ENCODE measurements at places on chromosomes 4 and X.

GRCh38 chr4:168154546-168155277 lies 62.4 kb downstream of the ANXA10 start:
- no peak for DNase-seq

DNA sequence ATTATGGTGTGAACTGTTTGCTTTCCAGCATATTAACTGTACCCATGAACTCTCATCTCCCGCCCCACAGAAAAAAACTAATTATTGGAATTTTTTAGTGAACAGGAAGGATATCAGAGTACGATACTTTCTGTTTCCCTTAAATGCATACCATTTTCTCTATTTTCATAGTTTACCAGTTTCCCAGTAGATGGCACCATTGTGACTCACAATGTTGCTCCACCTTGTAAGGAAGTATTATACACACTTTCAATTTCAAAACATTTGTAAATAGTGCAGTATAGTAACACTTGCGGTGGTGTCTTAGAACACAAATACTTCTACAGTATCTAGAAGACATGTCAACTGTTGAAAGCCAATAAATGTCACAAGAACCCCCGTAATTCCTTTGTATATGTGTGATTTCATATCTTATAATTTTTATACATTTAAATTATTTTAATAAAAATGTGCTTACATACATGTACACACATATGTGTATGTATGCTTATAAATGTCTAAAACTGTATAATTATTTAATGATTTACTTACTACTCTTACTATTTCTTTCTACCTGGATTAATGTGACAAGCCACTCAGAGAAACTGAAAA lies 167.3 kb downstream of the SLIT2 start:
- DNase-seq: no peak

DNA sequence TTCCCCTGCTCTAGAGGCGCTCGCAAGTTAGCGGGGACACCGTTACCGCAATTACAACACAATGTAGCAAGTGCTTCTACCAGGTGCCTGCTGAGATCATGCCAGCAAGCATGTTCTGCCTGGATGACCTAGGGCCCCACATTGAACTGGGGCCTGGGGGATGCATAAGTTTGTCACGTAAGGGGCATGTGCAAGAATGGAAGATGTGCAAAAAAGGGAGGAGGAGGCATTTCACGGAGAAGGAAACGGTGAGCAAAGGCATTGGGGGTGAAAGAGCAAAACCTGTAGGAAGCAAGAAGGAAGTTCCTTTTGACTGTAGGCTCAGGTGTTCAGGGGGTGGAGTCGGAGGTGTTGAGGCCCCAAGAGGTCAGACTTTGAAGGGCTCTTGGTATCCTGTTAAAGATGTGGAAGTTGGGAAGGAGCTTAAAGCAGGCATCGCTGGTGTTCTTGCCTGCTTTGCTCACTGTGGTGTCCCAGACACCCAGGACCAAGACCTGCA lies 602 bp upstream of the SCARB2 start:
- no peak for DNase-seq

DNA sequence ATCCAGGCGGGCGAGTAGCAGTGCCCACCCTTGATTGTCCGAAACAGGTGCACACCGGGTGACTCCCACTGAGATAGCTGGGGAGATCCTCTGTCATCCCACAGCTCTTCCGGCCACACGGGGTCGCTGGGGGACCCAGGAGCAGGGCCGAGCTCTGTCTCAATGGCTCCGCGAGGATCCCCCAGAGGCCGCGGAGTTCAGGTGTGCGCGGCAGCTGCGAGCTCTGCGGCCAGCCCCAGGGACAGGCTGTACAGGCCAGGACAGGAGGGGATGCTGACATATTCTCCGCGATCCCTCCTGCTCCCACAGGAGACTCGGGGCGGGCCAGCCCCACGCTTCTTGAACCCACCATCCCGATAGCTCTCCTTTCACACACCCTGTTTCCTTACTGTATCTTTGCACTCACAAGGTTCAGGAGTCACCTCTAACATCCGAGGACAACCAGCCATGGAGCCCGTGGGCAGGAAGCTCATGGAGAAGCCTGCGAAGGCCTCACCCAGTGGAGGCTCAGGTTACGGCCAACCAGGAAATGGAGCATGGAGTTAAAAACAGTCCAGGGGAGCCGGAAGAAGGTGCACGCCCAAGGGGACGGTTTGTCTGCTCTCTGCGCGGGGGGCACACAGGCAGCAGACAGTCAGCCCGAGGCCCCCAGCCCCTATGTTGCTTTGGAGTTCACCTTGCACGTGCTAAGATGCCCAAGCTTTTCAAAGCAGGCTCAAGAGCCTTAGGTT lies 77.9 kb upstream of the AMELX start:
- no peak for DNase-seq

GRCh38 chr4:47221721-47222120 lies 190.4 kb downstream of the GABRB1 start:
- no peak for DNase-seq

GRCh38 chrX:112687189-112687691 lies 7.5 kb upstream of the LHFPL1 start:
- DNase-seq: no peak

DNA sequence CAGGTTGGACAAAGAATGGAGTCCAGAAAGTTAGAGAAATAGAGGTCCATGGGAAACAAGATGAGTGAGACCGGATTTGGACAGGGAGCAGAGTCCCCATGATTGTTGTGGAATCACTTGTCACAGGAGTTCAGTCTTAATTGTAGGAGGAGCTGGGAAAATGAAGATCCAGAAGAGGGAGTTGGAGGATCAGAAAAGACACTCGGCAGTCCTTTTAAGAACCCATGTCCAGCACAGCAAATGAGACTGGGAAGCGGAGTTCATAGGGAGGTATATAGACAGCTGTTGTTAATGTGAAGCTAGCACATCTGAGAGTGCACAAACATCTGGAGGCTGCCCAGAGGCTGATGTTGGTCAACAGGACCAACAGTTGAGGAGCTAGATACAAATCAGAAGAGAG lies 111.4 kb upstream of the RXFP1 start:
- DNase-seq: no peak

Measured in stimulated activated CD8-positive, alpha-beta memory T cell treated with anti-CD3 and anti-CD28 coated beads, Interleukin-7, amount 100 ng/mL, for 1 hour (primary cell).